ENCODE measurements at places on chromosomes 6 and 20. TPM values are rescaled to one million over a fixed set of nuclear protein-coding genes. Genes with fewer than 3 reads are reported as not detected.

GRCh38 chr20:51752343-51752951 lies 15.7 kb downstream of the ATP9A start:
- H3K4me1 ChIP-seq: peaks cover 18% of the 10 kb centered on the region
- no peak overlapping the region for H3K4me3 ChIP-seq
- H3K36me3 ChIP-seq: peaks cover 3% of the 10 kb centered on the region
- H3K27ac ChIP-seq: peak overlapping the region; percentile 47

DNA sequence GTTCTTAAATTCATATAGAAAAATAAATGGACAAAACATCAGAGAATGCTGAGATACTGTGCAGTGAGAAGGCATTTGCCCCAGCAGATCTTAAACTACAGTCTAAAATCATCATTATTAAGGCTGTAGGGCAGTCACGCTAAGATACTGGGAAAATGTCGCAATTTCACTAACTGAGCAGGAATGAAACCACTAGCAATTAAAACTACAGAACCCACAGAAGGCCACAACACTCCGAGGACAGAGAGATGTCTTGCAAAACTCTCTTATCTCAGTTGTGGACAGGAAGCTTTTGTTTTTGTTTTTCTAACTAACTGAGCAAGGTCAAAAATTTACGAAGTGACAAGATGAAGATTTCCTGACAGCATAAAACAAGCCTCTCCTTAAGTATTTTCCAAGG lies 18.2 kb downstream of the GNAS-AS1 start:
- no peaks in the 10 kb centered on the region for H3K27me3 ChIP-seq
- H3K4me3 ChIP-seq: no peak overlapping the region
- DNase-seq: no peak
- no peaks in the 10 kb centered on the region for H3K36me3 ChIP-seq
- H3K4me1 ChIP-seq: peaks cover 4% of the 10 kb centered on the region

DNA sequence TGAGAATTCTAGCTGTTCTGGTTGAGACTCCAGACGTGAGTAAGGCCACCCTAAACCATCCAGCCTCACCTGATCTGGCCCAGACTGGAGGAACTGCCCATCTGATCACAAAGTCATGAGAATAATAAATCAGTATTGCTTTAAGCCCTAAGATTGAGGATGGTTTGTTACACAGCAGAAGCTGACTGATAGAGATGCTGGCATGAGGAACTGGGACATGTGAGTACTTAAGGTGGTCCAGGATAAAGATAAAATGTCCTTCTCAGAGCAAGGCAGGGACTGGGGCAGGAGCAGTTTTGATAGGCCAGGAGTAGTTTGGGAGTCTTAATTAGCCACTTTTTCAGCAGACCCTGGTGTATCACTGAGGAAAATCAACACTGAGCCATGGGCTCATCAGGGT lies 6.8 kb downstream of the GTSF1L start:
- no peak overlapping the region for H3K4me3 ChIP-seq
- no peaks in the 10 kb centered on the region for H3K27me3 ChIP-seq
- peaks cover 4% of the 10 kb centered on the region for H3K36me3 ChIP-seq
- peaks cover 6% of the 10 kb centered on the region for H3K4me1 ChIP-seq
- H3K27ac ChIP-seq: no peak overlapping the region

Gene BACH2
- total RNA-seq: 12.9 TPM

GRCh38 chr6:49549691-49550491 lies 577 bp upstream of the C6orf141 start:
- no peak for DNase-seq
- no peak overlapping the region for H3K27ac ChIP-seq
- H3K4me3 ChIP-seq: peak overlapping the region; percentile 26
- H3K36me3 ChIP-seq: no peaks in the 10 kb centered on the region
- H3K4me1 ChIP-seq: peaks cover 14% of the 10 kb centered on the region

- peaks cover 20% of the 10 kb centered on the region for H3K4me1 ChIP-seq
- no peak overlapping the region for H3K4me3 ChIP-seq
- no peaks in the 10 kb centered on the region for H3K36me3 ChIP-seq
- H3K27ac ChIP-seq: peak overlapping the region; percentile 62
- no peaks in the 10 kb centered on the region for H3K27me3 ChIP-seq
Observed at GRCh38 chr20:10511509-10512251, 76.6 kb downstream of the SLX4IP start.

Gene SPDEF
- 0.17 TPM for total RNA-seq

- H3K27me3 ChIP-seq: no peaks in the 10 kb centered on the region
- H3K36me3 ChIP-seq: no peaks in the 10 kb centered on the region
- DNase-seq: no peak
- H3K27ac ChIP-seq: no peak overlapping the region
- H3K4me3 ChIP-seq: no peak overlapping the region
Observed at GRCh38 chr6:113437566-113437965, 419.6 kb upstream of the MARCKS start.

Gene CAP2
- 9.0 TPM for total RNA-seq

DNA sequence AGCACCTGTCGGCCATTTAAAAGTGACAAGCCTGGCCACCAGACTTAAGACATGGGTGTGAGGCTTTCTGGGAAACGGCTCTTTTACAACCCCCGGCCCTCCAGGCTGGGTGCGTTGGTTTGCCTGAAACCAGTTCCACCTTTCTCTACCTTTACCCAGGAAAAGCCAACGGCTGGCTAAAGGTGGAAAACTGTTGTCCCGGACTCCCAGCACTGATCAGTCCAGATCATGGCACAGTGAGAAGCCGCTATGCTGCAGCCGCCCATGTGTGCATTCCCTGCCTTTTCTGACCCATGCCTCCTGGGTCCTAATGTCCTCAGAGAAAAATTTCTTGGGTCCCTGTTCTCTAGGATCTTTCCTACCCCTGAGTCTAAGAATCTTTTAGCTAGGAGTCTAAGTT lies 655.7 kb upstream of the HS3ST5 start:
- no peak overlapping the region for H3K4me3 ChIP-seq
- H3K27me3 ChIP-seq: no peaks in the 10 kb centered on the region
- no peaks in the 10 kb centered on the region for H3K36me3 ChIP-seq

GRCh38 chr6:148803979-148804378 lies 57.1 kb downstream of the UST start:
- H3K27ac ChIP-seq: no peak overlapping the region
- H3K36me3 ChIP-seq: no peaks in the 10 kb centered on the region
- DNase-seq: no peak

Gene DNPH1
- 18.1 TPM for total RNA-seq

DNA sequence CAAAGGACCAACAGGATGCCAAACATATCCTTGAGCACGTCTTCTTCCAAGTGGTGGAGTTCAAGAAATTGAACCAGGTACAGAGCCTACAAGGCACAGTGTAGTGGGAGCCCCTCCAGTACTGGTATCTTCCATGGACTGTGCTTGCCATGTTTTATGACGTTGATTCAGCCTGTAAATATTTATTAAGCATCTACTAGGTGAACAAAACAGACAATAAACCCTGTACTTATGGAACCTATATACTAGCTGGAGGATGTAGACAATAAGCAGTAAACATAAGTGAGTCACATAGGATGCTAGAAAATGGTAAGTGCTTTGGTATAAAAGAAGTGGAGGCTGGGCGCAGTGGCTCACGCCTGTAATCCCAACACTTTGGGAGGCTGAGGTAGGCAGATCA lies 24.4 kb upstream of the MYBL2 start:
- H3K36me3 ChIP-seq: peaks cover 44% of the 10 kb centered on the region
- H3K4me1 ChIP-seq: no peaks in the 10 kb centered on the region
- H3K27ac ChIP-seq: no peak overlapping the region
- no peak for DNase-seq

Measured in spinal cord (tissue), 10 donors.